Stimulated activated CD4-positive, alpha-beta T cell treated with anti-CD3 and anti-CD28 coated beads, TNF-alpha, amount 100 ng/mL, for 48 hours (primary cell): ENCODE measurements at places on chromosomes 2 and 18.

DNA sequence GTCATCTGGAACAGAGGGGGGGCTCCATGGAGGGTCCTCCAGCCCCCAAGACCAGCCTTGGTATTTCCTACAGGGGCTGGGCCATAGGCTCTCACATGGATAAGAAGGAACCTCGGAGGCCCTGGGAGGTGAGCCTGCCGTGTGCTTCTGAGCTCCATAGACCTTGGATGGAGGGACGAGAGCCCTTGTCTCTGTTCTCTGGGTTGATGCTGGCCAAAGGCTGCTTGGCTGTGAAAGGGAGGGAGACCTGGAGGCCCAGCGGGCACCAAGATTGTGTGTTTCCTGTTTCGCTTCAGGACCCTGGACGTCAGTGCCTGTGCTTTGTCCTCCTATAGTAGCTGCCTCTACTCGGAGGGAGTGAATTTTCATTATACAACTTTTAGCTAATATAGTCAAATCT is 20.8 kb downstream of the CABLES1 start:
- DNase-seq: no peak

DNA sequence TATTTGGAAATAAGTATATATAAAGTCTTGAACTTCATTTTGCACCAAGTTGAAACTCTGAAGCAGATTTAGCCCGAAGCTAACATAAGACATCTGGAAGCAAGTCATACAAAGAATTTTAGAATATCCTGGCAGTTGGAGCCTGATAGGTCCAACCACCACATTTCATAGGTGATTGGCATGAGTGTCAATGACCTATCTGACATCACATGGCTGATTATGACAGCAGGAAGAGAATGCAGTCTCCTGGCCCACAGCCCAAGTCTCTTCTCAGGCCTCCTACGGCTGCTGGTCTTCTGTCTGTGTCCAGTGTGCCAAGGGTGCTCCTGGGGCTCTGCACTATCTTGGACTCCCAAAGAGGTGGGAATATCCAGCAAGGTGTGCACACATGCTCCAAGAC is 325.7 kb upstream of the ACVR2A start:
- no peak for DNase-seq

GRCh38 chr18:40179729-40180461 is 1775.1 kb upstream of the PIK3C3 start:
- no peak for DNase-seq

GRCh38 chr18:51151568-51152511 is 45.6 kb downstream of the MEX3C start:
- peak; percentile 60 for DNase-seq

- DNase-seq: no peak
These were observed 293.1 kb upstream of the ERBB4 start for GRCh38 chr2:212831671-212832199.

DNA sequence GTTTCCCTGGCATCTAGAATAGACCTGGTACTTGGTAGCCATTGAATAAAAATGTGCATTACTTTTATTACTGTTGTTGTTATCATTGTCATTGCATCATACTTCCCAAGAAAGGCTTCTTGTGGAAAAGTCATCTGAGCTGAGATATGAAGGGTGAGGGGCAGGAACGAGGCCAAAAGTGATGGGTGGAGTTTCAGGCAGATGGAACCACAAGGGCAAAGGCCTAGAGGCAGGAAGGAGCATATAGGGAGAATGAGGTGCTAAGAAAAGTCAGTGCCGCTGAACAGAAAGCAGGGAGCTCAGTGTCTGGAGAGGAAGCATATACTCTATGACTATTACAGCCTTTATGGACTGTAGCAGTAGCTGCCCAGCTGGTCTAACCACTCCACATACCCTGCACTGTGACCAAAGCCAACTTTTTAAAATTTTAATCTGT is 219.3 kb downstream of the SPP2 start:
- DNase-seq: no peak

DNA sequence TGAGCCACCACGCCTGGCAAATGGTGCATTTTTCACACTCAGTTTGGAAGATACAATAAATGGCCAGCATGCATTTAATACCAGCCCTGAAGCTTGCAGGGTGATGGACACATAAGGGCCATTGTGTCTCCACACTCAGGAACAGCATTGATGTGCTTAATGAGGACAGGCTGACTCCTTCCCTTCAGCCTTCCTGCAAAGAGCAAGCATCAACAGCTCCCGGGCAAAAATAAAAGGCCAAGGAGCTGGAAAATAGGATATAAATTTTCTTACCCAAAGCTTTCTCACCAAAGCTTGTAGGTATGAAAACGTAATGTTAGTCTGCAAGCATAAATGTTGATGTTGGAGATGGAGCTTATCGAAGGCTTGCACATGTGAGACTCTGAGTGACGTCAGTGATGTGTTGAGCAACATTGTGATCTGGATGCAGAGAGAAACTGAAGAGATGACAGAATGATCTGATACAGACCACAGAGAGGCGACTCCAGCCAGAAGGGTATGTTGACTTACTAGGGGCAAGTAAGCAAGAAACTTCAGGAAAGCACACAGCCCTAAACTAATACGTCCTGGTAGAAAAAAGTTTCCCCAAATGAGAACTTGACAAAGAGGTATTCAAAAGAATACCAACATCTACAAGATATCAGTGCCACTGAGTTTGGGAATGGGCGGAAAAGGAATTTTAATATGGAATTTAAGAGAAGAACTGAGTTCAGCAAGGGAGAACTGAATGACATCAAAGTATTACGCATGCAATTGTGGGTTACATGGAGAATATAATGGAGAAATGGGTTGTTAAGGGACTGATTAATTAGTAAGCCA is 256.5 kb downstream of the TGIF1 start:
- DNase-seq: no peak

- no peak for DNase-seq
These were observed 22.7 kb downstream of the LYPD6B start for GRCh38 chr2:149061133-149061745.

DNA sequence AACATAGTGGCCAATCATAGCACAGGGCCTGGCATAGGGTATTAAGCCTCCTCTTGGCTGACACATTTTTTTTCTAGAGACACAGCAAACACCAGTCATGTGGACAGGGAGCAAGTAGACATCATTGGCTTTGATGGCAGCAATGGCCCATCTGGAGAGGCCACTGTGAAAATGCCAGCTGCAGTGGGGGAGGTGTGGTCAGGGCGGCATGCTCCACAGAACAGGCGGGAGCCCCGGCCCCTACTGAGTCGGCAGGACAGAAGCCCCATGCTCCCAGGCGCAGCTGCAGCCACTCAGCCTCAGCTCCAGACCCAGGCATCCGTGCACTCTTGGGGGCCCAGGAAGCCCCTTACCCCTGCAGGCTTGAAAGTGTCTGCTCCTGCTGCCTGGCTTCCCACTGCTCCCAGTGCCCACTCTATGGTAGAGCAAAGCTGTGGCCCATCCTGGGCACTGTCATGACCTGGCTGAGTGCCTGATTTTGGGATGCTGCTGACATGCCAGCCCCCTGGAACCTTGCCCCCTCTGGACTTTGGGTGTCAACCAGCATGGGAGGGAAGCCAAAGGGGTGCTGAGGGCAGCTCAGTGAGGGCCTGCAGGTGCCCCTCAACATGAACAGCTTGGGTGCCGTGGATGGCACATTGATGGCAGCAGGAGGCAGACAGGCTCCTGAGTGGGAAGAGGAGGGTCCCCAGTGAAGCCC is 23.3 kb upstream of the UBE2F start:
- no peak for DNase-seq
